Upper lobe of right lung (tissue), 1 donor: ENCODE measurements at places on chromosomes 6 and 20. TPM values are rescaled to one million over a fixed set of nuclear protein-coding genes. Genes with fewer than 3 reads are reported as not detected.

CDC25B gene
- total RNA-seq: 136 TPM

FRS3 gene
- 8.5 TPM for total RNA-seq

POM121L2 gene
- not detected for total RNA-seq

PHACTR3 gene
- 18.2 TPM for total RNA-seq

ADGB gene
- total RNA-seq: not detected

SLC17A3 gene
- not detected for total RNA-seq
